NCI-H2107 (cell line): ENCODE measurements at places on chromosomes 13 and 19.
A peak's percentile ranks its signal among the peaks of the same experiment; 100 is the strongest.

DNA sequence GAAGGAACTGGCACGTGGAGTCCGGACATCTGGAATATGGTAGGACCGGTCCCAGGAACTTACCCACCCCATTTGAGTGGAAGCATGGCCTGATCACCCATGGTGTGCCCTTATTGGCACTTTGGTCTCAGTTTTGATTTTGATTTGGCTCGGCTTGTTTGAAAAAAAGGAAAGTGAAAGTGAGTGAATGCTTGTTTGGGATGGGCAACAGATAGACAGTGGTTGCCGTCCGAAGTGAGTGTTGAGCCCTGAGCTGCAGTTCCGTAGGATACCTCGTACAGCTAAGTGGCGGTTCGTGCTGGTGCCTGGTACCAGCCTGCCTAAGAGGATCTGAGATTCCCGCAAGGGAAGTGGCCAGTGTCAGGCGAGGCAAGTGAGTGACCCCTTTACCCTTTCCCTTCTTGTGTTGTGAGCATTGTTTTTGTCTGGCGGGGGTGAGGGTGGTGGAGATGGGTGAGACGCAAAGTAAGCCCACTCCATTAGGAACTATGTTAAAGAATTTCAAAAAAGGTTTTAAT lies 605.8 kb downstream of the UQCRFS1 start:
- DNase-seq, result no peak

DNA sequence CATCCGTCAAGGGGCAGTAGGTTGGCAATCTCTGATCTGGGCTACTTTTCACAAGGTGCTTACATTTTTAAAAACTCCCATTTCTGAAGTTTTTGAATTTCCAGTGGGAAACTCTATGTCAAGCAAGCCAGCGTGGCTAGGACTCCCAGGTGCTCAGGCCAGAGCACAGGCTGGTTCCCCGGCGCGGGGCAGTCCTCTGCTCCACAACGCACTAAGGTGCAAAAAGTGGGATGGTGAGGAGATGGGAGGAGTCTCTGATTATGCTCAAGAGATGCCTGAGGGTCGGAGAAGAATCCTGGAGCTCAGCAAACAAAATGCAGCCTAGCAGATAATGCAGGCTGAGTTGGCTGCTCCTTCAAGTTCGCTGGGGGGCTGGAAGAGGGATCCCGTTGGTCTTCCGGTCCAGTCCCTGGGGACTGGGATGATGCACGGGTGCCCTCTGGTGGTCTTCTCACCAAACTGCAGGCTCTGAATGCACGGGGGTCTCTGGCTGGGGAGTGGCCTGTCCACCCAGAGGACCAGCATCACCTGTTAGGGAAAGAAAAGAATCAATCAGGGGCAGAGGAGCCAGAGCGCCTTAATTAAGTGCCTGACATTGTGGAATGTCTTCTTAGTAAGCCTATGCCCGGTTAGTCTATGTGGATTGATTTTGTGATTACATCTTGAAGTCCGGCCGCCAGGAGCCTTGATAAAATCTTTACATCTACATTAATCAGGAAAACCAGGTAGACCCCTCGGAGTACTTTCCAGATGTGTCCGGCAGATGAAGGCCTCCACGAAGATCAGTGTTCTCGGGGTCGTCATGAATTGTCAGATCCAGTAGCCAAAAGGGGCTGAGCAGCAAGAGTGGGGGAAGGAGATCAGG lies 244.4 kb upstream of the MAB21L1 start:
- DNase-seq, result no peak

DNA sequence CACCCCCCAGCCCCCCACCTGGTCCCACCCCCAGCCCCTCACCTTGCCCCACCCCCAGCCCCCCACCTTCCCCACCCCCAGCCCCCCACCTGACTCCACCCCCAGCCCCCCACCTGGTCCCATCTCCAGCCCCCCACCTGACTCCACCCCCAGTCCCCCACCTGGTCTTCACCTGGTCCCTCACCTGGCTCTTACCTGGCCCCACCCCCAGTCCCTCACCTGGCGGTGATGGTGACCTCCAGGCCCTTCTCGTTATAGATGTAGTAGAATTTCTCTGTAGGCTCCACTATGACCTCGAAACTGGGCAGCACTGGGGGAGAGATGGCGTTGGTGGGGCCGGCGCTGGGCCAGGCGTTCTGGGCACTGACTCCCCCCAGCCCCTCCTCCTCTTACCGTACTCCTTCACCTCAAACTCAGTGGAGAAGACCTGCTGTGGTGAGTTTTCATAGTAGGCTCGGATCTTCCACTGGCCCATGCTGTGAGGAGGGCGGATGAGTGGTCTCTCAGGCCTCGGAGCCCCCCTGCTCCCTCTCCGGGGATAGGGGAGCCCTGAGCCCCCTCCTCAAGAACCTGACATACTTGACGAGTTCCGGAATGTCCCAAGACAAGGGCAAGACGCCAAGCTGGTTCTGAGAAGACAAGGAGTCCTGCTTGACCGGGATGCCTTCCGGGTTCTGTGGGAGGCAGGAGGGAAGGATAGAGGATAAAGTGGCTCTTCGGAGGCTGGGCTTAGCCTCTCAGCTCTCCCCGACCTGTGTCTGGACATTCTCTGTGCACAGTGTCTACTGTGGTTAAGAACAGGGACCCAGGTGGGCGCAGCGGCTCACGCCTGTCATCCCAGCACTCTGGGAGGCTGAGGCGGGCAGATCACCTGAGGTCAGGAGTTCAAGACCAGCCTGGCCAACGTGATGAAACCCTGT lies 6.4 kb downstream of the C3 start:
- no peak for DNase-seq

- DNase-seq, result no peak
Measured at GRCh38 chr13:47025791-47026447, 129.1 kb upstream of the HTR2A start.

GRCh38 chr13:24233351-24233901 lies 72.9 kb downstream of the SPATA13 start:
- DNase-seq, result no peak

DNA sequence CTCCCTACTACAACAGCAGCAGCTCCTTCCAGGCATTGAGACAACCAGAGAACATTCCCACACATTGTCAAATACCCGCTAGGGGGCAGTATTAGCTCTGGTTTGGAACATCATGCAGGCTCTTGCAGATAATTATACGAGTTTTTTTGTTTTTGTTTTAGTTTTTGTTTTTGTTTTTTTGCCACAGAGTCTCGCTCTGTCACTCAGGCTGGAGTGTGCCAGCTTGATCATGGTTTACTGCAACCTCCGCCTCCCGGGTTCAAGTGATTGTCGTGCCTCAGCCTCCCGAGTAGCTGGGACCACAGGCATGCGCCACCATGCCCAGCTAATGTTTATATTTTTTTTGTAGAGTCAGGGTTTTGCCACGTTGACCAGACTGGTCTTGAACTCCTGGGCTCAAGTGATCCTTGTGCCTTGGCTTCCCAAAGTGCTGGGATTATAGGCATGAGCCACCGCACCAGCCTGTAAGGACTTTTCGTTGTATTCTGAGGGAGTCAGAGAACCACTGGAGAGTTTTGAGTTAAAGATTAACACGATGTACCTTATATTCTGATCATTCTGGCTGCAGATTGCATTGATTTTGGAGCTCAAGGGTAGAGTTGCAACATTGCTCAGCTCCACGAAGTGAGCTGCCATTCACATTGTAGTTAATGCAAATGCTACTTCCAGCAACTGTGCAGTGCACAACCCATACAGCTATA lies 41.7 kb upstream of the CEACAM20 start:
- DNase-seq, result peak; percentile 31

DNA sequence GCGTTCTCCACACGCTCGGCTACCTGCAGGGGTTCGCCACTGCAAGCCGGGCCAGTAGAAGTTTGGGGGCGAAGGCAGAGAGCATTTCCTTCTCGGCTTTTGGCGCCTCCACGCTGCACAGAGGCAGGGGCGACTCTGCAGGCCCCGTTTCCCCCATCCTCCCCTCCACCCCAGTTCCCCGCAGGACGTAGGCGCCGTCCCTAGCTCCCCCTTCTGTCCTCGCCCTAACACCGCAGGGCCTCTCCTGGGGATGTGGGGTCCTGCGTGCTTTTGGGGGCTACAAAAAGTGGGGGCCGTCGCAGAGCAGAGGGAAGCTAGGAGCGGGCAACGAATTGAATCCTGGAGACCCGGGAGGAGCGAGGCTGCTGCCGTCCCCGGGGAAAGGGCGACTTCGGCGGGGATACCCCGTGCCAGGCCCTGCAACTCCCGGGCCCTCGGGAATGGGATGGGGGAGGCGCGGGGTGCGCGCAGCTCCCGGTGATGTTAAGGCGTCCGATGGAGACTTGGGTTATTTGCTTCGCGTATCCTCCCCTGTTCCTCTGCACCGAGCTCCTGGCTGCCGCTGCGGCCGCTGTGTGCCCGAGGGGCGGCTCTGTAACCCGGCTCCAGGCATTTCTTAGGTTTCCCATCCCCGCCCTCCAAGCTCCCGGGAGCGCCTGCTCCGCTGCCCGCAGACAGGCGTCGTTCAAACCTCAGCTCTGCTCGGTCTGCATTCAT lies 255.9 kb upstream of the SOX21 start:
- DNase-seq, result peak; percentile 9
